ENCODE measurements at places on chromosomes 1 and 21. TPM values are rescaled to one million over a fixed set of nuclear protein-coding genes. Genes with fewer than 3 reads are reported as not detected.

The FCGR3A gene
- not detected for total RNA-seq

The CYP2J2 gene
- total RNA-seq = 0.68 TPM

The TBX15 gene
- total RNA-seq = under 0.01 TPM

The ERMAP gene
- 6.4 TPM for total RNA-seq

The PPM1J gene
- total RNA-seq = 2.8 TPM

The NOC2L gene
- 110 TPM for total RNA-seq

The IFFO2 gene
- total RNA-seq = 65.6 TPM

The RNF115 gene
- total RNA-seq = 10.0 TPM

The DRAXIN gene
- total RNA-seq = under 0.01 TPM

The JAM2 gene
- total RNA-seq = not detected

The GNL2 gene
- total RNA-seq = 116 TPM

The KCNK1 gene
- total RNA-seq = 24.6 TPM

The ERICH3 gene
- not detected for total RNA-seq

The WLS gene
- 35.5 TPM for total RNA-seq

The FCAMR gene
- not detected for total RNA-seq

The PCP4 gene
- total RNA-seq = not detected

The S100A9 gene
- total RNA-seq = 1,477 TPM

The ARHGAP30 gene
- total RNA-seq = 0.68 TPM

The OR2T33 gene
- total RNA-seq = not detected

The IRF6 gene
- 460 TPM for total RNA-seq

The CLSTN1 gene
- total RNA-seq = 507 TPM

The LCE3E gene
- 8.5 TPM for total RNA-seq

The ZZZ3 gene
- 67.7 TPM for total RNA-seq

The C1orf185 gene
- not detected for total RNA-seq

The CELA2A gene
- total RNA-seq = not detected

The RSPO1 gene
- not detected for total RNA-seq

The KAZN gene
- total RNA-seq = 27.1 TPM

The UBL4B gene
- total RNA-seq = not detected

The CFHR4 gene
- not detected for total RNA-seq

The CTSS gene
- total RNA-seq = 2.1 TPM

The PLEKHG5 gene
- total RNA-seq = 44.1 TPM

The ABCA4 gene
- under 0.01 TPM for total RNA-seq

The IVL gene
- 18.8 TPM for total RNA-seq

The IFNLR1 gene
- 5.8 TPM for total RNA-seq

The ERG gene
- 0.78 TPM for total RNA-seq

The OR6K3 gene
- not detected for total RNA-seq

The STXBP3 gene
- total RNA-seq = 61.5 TPM

The LIX1L gene
- total RNA-seq = 2.4 TPM

The CLCA1 gene
- total RNA-seq = not detected

The TDRD5 gene
- total RNA-seq = under 0.01 TPM

The TMEM79 gene
- 16.1 TPM for total RNA-seq

The DOP1B gene
- 7.5 TPM for total RNA-seq

The MCOLN2 gene
- 1.1 TPM for total RNA-seq

The SYCP1 gene
- not detected for total RNA-seq

The TMPRSS3 gene
- not detected for total RNA-seq

The TMED5 gene
- 106 TPM for total RNA-seq

The FMOD gene
- 0.28 TPM for total RNA-seq

Data from nasal cavity respiratory epithelium epithelial cell of viscerocranial mucosa (primary cell).